ENCODE measurements at places on chromosomes 7 and 10.

GRCh38 chr7:156560075-156560474 lies 80.5 kb upstream of the RNF32 start:
- DNase-seq = no peak

GRCh38 chr10:14153570-14154055 lies 177.1 kb downstream of the FRMD4A start:
- no peak for DNase-seq

GRCh38 chr7:108848486-108848885 lies 278.8 kb downstream of the DNAJB9 start:
- no peak for DNase-seq

DNA sequence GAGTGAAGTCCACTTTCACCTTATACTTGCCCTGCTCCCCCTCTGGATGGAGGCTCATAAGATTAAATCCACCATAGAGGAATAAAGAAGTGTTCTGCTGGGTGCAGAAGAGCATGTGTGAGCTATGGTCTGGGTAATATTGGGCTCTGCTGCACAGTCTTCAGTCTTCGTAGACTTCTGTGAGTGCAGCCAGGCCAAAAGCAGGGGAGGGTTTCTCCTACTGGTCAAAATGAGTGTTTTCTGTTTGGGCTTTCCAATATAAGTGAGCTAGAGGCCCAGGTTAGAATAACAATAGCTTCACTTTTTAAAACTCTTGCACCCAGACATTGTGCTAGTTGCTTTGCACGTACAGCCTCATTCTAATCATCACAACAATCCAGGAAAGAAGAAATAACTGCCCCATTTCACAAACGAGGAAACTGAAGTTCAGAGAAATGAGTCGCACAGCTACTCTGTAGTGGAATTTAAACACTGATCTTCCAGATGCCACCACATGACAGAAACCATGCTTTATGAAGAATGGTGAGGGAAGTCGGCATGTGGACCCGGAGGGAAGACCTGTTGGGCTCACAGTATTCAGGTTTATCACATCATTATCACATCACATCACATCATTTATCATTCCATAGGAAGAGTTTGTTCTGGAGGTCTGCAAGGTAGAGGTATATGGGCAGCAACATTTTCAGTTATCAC lies 23.8 kb upstream of the MSMB start:
- DNase-seq = no peak

DNA sequence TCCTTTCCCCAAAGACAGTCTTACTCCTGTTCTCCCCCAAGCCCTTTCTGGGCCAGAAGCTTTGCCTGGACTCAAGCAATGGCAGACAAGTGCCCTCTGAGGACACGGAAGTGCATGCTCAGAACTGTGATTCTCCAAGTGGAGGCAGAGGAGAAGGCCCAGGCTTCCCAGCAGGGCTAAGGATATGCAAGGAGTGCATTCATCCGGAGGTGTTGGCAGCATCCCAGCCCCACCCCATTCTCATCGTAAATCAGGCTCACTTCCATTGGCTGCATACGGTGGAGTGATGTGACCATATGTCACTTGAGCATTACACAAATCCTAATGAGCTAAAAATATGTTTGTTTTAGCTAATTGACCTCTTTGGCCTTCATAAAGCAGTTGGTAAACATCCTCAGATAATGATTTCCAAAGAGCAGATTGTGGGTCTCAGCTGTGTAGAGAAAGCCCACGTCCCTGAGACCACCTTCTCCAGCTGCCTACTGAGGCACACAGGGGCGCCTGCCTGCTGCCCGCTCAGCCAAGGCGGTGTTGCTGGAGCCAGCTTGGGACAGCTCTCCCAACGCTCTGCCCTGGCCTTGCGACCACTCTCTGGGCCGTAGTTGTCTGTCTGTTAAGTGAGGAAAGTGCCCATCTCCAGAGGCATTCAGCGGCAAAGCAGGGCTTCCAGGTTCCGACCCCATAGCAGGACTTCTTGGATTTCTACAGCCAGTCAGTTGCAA lies 1.4 kb upstream of the RBP3 start:
- no peak for DNase-seq

DNA sequence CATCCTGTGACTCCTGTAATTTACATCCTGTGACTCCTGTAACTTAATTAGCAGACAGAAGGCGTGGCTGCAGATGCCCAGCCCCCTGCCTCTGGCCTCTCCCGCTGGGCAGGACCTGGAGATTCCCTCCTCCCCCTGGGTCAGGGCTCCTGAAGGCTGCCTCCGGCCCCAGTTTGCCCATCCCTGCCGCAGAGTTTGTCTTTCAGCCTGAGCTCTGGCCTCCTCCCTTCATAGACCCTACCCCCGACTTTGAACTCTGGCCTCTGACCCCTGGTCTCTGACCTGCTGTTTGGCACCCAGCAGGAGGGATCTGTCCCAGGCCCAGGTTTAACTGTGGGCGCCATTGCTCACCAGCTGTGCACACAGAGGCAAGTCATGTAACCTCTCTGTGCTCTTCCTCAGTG lies 45.6 kb downstream of the ELFN1 start:
- DNase-seq = no peak

- DNase-seq = peak; percentile 40
These were observed 25.8 kb upstream of the PPP2R2D start for GRCh38 chr10:131874991-131875451.

- no peak for DNase-seq
These were observed 52.8 kb downstream of the HHEX start for GRCh38 chr10:92742331-92743228.

DNA sequence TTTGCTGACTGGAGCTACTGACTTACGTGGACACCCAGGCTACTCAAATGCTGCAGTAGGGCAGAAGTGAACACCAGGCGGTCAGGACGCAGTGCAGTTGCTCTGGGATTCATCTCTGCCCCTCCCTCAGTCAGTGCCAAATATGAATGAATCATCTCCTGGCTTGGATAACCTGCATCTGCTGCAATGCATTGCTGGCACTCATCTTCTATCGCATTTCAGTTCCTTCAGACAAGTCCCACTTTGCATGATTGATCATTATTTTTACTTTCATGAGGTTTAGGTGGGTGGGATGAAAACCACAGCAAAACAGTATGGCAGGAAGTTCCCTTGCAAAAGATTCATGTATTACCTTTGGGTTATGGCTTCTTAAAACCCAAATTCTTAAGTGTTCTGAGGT lies 224.6 kb upstream of the NRP1 start:
- DNase-seq = no peak

GRCh38 chr7:75687246-75688088 lies 51.3 kb downstream of the HIP1 start:
- DNase-seq = no peak

- no peak for DNase-seq
These were observed 17.2 kb upstream of the UBE2H start for GRCh38 chr7:129969881-129970446.

DNA sequence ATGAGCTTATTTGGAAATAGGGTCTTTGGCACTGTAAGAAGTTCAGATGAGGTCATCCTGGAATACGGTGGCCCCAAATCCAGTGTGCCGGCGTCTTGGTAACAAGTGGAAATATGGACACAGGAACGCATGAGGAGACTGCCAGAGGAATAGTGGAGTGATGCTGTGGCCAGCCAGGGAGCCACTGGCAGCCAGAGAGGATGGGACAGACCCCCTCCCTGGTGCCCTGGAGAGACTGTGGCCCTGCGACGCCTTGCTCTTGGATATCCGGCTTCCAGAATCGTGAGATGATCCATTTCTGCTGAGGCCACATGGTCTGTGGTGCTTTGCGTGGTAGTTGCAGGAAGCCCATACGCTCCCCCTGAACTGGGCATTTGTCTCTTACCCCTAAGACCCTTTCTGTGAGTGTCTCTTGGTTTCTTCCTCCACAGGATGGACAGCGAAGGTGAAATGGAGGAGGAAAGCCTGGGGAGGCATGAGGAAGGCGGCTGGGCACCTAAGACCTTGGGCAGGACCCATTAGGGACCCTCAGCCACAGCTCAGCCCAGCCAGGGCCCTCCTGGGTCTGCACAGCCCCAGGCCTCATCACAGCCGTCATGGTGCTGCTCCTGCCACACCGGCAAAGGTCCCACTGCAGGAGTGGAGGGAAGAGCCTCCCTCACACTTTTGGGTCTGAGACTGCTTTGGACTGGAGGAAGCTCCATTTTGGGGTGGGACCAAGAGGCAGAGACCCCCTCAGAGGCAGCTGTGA lies 53.6 kb downstream of the INSIG1 start:
- DNase-seq = no peak

DNA sequence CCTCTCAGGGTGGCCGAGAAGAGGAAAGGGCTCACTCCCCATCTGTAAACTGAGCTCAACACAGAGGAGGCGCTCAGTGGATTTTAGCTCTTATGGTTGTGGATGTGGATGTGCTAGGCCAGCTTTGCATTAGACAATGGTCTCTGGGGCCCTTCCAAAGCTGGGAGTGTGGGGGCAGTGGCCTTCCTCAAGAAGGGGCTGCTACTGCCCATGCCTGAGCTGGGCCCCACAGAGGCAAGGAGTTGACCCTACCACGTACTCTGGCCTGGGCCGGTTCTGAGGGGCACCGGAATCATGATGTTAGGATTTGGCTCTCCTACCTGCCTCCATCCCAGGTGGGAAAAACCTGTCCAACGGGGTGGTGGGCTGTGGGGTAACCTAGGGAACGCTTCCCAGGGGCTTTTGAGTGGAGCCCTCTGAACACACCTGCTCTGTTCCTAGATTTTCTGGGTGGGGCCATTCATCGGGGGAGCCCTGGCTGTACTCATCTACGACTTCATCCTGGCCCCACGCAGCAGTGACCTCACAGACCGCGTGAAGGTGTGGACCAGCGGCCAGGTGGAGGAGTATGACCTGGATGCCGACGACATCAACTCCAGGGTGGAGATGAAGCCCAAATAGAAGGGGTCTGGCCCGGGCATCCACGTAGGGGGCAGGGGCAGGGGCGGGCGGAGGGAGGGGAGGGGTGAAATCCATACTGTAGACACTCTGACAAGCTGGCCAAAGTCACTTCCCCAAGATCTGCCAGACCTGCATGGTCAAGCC lies 11.5 kb downstream of the AQP1 start:
- no peak for DNase-seq

GRCh38 chr10:33164060-33164709 lies 170.3 kb downstream of the NRP1 start:
- DNase-seq = no peak

- DNase-seq = no peak
These were observed 6.7 kb downstream of the CPEB3 start for GRCh38 chr10:92284112-92284704.

DNA sequence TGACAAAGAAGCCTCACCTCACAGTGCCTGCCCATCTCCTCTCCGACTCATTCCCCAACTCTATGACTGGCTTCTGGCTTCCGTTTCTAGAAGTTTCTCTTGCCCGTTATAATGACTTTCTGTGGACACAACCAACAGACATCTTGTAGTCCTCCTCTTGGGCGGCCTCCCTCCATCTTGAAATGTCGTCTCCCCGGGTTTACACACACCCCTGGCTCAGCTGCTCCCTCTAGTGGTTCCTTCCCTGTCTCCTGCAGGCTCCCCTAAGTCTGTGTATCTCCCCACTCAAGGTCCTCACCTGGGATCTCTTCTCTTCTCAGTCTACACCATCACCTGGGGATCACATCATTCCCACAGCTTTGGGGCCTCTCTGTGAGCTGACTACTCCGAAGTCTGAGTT lies 123.4 kb upstream of the NEBL start:
- peak; percentile 4 for DNase-seq

GRCh38 chr10:18359812-18360211 lies 219.6 kb downstream of the CACNB2 start:
- DNase-seq = no peak

- no peak for DNase-seq
These were observed 23.2 kb upstream of the SEMA3E start for GRCh38 chr7:83672157-83672556.

DNA sequence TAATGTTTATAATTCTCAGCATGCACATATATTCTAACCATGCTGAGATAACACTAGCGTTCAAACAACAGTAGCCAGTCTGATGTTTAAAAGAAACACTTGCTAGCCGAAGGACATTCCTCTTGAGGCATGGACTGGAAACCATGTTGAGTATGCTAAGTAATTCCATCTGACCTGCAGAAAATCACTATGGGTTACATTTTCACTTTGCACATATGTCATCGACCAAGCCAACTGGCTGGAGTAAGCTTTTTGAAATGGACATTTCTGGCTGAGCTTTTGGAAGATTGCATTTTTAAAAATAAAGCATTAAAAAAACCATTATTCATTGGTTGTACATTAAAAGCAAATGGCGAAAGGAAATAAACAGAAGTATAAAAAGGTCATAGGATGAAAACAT lies 88.2 kb downstream of the BBS9 start:
- DNase-seq = no peak

- no peak for DNase-seq
These were observed 84.6 kb downstream of the PDGFA start for GRCh38 chr7:434891-435629.

- no peak for DNase-seq
These were observed 263.1 kb downstream of the RPS24 start for GRCh38 chr10:78296785-78297184.

DNA sequence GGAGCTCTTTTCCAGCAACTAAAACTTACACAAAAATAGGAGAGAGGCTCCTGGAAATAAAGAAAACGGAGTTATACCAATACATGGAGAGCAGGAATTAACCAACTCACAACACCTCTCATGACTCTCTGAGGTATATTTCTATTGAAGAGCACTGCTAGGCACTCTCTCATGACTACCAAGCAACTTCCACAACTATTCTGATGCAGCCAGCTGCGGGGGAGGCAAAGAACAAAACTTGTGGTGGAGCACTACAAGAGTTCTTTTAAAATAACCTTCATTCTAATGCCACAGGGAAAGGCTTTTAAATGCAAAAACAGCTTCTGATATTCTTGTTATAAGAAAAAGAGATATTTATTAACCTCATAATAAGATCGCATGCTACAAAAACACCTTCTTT lies 140.7 kb downstream of the SLC25A13 start:
- DNase-seq = no peak

DNA sequence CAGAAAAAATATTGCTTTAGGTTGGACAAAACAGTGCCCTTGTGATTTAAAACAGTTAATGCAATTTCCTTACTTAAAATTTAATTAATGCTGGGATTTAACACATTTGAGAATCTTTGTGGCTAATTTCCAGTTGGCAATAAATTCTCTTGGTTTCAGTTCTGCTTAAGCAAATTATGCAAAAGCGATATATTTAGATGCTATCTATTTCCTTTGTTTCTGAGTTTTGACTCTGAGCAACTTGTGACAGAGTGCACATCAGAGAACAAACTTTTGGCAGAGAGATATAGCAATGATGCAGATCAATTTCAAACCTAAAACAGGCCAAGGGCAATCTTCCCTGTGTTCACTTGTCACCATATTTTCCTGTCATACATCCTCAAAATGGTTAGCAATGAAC lies 933.6 kb upstream of the ZWINT start:
- DNase-seq = no peak
